ENCODE measurements at places on chromosomes 3 and 15.

- no peak for DNase-seq
Observed at GRCh38 chr15:53831907-53832770, 72.7 kb upstream of the WDR72 start.

DNA sequence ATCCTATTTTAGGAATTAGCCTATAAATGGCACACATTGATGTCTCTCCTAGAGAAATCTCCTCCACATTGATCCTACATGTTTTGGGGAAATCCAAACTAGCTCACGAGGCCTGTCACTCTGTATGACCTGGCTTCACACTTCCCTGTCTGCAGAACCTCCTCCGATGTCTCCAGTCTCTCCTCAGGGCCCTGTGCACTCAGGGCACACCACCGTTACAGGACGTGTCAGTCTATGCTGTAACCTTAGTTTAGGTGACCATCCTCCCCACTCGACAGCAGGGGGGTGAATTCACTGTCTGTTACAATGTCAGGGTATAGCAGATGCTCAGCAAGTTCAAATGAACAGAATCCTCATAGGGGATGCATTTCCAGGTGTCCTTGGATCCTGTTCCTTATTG is 249.1 kb downstream of the OCA2 start:
- no peak for DNase-seq

GRCh38 chr3:183774631-183775030 is 50.7 kb downstream of the MAP6D1 start:
- DNase-seq, result no peak

- DNase-seq, result no peak
Observed at GRCh38 chr3:123459862-123460261, 11.0 kb upstream of the ADCY5 start.

- DNase-seq, result no peak
Observed at GRCh38 chr15:48170981-48171380, 7.1 kb downstream of the MYEF2 start.
